Cerebellar cortex (tissue), 1 donor: ENCODE measurements at places on chromosomes 16 and 17.

DNA sequence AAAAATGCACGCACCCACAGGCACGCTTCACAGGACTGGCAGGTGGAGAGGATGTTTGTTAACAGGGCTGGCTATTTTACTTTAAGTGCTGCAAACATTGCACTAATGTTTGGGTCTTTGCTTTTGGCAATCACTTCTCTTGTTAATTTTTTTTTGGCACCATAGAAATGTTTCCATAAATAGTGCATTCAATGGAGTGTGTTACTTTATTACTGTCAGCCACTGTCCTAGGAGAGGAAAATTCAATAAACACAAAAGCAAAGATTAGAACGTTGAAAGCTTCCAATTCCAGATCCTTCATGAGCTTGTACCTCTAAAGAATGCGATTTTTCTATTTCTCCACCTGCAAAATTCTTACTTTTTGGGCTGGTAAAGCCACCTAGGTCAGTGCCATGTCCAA, 743.5 kb downstream of the WWOX start:
- DNase-seq: no peak

- DNase-seq: no peak
These were observed 37.7 kb downstream of the USP32 start for GRCh38 chr17:60354223-60354622.

DNA sequence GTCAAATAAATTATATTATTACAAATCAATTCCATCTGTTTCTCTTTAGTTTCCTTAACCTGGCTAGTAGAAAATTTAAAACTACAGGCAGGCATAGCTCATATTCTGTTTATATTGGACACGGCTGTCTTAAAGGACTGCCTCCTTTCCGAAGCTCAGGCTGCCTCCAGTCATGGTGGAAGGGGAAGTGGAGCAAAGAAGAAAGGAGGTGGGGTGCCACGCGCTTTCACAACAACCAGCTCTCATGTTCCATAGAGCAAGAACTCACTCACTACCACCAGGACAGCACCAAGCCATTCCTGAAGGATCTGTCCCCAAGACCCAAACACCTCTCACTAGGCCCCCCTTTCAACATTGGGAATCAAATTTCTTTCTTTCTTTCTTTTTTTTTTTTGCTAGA, 149.3 kb upstream of the KCNJ18 start:
- DNase-seq: no peak

DNA sequence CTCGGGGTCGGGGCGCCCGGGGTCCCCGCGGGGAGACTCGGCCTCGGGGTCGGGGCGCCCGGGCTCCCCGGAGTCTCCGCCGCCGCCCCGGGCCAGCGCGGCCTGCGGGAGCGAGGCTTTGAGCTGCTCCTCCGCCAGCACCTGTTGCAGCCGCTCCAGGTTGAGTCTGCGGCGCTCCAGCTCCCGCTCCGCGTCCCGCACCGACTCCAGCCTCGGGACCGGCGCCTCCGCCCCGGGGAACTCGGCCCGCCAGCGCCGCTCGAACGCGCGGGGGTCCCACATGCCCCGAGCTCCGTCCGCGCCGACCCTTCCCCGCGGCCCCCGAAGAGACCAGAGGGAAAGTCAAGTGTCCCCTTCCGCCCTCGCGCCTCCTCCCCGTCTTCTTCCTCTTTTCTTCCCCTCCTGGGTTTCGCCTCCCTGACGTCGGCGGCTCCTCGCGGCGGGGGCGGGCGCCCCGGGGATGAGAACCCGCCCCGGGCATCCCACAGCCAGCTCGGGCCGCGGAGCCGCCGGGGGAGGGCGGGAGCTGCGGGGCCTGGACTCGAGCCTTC, 40.8 kb upstream of the BHLHA9 start:
- DNase-seq: no peak

- DNase-seq: no peak
These were observed 949.7 kb upstream of the RBFOX1 start for GRCh38 chr16:6382924-6383459.

DNA sequence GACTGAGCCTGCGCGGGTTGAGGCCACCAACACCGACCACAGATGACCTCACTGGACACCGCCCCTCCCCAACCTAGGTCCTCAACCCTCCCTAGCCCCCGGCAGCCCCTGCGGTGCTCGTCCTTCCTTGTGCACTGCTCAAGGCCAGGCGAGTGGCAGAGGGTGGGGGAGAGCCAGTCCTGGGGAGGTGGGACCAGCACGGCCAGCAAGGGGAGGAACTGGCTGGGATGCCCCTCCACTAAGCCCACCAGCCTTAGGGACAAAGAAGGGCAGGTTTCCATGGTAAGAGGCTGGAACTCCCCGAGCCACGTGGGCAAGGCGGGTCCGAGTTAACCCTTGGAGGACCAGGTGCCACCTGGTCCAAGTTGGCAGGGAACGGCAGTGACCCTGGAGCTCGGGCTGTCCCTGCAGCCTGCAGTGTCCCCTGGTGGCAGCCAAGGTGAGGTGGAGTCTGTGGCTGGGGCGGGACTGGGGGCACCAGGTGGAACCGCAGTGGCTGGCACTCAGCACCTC, 9.2 kb downstream of the FSCN2 start:
- DNase-seq: peak; percentile 59

DNA sequence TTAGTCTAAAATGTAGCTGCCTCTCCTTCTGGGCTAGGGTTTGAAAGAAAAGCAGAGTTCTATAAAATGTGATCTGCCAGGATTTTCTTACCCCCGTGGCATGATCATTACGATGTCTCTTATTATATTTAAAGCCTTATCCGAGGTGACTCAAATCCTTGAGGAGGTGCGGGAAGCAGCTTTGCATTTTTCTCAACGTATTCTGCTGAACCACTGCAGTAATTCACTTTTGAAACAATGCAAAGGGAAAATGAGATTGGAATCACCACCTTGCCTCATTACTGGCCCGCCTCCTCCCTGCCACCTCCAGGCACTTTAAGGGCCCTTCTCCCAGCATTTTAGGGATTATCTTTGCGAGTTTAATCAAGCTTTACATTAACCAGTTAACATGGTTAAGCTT, 9.7 kb upstream of the NOG start:
- DNase-seq: no peak

DNA sequence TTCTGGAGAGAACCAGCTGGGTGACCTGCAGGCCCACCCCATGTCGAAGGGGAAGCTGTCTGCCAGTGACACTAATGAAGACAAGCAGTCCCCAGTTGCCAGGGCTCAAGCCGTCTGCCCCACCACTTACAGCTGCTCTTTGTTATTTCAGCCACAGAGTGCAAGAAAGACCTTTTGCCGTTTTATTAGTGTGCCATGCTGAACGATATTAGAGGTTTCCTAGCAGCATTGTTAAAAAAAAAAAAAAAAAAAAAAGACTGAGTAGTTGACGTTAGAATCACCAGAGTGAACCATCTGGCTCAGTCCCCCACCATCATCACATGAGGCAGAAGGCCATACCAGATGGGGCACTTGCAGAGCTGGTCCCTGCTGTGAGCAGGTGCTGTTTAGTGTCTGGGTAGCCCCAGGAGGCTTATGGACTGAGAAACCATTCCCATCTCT, 26.5 kb upstream of the SLC39A11 start:
- peak; percentile 87 for DNase-seq

DNA sequence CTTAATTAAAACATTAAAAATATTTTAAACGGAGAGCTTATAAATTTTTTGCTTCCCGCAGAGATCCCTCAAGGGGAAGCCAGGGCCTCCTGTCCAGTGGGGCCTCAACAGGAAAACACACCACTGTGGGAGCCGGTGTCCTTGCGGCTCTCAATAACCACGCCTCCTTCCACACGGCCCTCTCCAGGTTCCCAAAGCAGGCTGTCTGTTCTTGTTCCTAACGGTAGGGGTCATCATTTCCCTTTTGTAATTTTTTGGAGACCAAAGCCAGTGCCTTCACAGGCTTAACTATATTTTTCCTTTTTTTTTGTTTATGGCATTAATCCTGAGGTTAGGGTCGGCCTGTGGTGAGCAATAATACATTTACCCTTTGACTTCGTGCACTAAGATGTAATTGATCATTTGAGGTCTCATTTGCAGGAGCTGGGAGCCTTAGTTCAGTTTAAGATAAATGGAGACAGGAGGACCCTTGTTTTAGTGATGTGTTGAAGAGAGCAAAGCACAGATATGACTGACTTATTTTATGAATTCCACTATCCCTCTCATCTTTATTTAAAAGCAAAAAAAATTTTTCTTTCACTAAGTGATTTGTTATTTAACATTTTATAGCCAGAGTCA, 77.5 kb upstream of the N4BP1 start:
- DNase-seq: peak; percentile 90
